Stimulated activated CD8-positive, alpha-beta memory T cell treated with anti-CD3 and anti-CD28 coated beads, Interleukin-4, amount 100 ng/mL, for 1 hour (primary cell): ENCODE measurements at places on chromosomes 11 and 22.

DNA sequence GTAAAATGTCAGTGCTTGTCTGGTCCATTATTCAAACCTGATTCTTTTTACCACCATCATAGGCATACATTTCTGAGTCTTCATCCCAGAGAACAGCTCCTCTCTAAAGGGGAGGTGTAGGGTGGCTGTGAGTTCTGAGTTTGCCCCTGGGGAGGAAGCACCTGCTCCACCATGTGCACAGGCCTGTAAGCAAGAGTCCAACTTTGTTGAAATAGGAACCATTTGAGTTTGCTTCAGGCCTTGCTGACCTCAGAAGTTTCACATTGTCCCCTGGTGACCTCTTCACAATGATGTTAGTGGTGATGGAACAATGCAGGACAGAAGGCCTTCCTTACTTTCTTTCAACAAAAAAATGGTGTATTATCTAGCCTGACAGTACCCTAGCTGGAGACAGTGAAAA lies 54.6 kb upstream of the TOP3B start:
- DNase-seq: no peak

DNA sequence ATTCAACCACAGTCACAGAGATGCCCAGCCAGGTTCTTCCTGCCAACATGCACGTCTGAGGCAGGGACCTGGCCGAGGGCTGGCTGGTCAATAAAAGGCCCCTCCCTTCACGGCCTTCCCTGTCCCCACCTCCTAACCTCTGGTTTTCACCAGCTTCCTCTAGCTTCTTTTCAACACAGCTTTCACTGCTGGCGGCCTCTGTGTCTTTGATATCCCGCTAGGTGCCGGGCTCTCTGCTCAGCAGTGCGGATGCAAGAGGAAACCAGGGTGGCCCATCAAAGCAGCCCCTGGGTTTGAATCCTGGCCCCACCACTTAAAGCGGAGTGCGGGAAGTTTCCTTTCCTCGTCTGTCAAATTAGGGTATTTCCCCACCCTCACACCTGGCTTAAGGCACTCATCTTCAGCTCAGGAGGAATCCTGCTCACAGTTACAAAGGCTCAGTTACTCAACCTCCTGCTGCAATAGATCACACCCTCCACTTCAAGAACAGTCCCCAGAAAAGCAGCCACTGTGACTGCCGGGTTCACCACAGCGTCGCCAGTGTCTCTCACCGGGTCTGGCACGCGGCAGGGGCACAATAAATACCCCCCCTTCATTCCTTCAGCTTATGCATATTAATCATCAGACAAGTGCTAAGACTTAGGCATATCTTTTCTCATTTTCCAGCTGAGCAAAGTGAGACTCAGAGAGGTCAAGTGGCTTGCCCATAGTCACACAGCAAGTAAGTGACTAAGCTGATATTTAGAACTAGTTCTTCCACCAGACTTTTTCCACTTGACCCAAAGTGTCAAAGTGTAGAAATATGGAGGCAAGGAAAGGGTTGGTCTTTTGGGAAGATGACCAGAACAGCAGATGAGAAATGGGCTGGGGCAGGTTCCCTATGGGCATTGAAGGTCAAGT lies 45.7 kb downstream of the TXN2 start:
- no peak for DNase-seq

DNA sequence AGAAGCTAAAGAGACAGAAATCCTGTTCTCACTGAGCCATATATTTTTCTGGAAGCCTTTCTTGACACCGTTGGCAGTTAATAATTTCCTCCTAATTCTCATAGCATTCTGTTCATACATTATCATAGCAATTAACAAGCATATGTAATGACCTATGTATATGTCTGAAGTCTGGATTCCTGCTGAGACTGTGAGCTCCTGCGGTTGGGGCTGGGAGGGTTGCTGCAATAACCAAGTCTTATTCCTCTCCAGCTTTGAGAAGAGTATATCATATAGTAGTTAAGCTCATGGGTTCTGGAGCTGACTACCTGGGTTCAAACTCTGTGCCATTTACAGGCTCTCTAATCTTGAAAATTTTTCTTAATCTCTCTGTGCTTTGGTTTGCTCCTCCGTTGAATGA lies 175.2 kb downstream of the MAML2 start:
- DNase-seq: no peak

DNA sequence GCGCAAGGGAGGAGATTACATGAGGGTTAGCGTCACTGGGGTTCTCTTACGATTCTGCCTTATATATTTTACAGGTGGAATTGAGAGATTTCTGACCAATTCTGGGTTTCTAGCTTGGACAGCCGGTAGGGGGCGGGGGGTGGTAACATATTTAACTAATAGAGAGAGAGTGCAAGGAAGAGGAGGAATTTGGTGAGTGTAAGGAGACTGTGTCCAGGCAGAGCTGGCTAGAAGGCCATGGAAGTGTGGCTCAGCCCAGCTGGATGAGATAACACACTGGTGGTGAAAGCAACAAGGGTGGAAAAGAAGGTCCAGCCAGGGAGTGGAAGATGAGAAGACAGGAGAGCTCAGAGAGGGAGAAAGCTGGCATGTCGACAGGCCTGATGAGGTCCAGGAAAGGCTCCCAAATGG lies 56.5 kb downstream of the ST3GAL4 start:
- DNase-seq: no peak

DNA sequence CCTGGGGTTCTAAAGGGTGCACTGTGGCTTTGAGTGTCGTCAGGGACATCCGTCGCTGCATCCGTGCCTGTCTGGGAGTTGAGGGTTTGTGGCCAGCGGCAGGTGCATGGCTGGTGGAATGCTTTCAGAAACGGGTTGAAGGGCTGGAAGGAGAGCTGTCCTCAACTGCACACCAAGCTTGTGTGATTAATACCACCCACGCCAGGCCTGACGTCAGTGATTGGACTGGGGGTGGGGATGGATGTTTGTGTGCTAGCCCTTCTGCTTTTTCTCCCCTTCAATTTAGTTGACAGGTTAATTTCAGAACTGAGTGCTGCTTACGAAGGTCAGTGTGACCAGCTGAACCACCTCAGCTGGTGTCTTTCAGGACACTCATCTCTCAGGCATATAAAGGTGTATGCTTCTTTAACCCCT lies 3.2 kb upstream of the GAB2 start:
- DNase-seq: no peak

- no peak for DNase-seq
Measured at GRCh38 chr22:38040953-38041759, 16.0 kb upstream of the PICK1 start.

DNA sequence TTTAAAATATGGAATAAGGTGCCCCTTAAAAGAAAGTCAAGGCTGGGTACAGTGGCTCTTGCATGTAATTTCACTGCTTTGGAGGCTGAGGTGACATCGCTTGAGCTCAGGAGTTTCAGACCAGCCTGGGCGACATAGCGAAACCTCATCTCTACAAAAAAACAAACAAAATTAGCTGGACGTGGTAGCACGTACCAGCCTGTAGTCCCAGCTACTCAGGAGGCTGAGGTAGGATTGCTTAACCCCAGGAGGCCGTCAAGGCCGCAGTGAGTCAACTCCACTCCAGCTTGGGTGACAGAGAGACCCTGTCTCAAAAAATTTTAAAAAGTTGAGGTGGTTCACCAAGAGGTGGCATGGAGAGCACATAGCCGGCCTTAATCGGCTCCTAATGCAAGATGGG lies 17.7 kb upstream of the ADORA2A start:
- DNase-seq: no peak

DNA sequence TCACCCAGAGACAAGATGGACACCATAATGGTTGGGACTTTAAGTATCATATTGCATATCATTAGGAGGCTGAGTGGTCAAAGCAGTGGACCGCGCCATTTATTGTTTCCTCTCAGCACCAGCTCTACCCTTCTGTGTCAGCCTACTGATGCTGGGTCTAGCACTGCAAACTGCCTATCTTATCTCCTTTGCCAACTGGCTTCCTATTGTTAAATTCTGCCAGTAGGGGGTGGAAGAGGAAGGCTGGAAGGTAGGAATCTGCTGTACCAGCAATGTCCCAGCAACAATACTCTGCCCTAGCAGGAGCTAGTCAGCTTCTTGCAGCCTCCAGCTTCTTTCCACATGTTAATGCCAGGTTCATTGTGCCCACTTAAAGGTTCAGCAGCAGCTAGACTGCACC lies 367.1 kb upstream of the PDGFD start:
- no peak for DNase-seq

- no peak for DNase-seq
Measured at GRCh38 chr11:131964698-131965483, 594.5 kb downstream of the NTM start.

DNA sequence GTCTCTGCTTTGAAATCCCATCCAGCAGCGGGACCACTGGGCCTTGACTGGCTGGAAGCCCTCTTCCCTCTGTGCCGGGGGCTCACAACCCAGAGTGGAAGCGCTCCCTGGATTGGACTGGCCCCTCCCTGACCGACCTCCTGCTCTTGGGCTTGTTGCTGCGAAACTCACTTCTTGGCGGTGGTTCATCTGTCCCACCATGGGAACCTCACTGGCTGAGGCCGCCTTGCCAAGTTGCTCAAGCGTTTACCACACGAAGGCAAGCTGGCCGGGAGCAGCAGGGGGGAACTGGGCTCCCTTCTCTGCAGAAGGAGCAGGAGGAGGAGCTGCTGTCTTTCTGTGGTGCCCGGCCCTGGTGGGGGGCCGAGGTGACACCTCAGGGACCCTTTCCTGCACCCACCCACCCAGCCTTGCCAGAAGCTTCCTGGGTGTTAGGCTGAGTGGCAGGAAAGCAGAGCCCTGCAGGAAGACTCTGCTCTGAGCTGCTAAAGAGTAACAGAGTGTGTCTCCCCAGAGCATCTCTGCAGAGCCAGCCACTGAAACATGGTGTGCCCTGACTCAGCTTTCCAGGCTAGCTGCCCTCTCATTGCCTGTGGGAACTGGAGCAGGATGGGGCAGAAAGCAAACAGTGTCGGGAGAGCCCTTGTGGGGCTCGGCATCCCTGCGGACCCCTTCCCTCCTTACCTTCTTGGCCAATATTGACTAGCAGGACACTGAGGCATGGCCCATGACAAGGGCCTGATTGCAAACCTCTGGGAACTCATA lies 88.5 kb upstream of the ALX4 start:
- no peak for DNase-seq

- no peak for DNase-seq
Measured at GRCh38 chr11:64852804-64853509, 8.5 kb upstream of the CDC42BPG start.

DNA sequence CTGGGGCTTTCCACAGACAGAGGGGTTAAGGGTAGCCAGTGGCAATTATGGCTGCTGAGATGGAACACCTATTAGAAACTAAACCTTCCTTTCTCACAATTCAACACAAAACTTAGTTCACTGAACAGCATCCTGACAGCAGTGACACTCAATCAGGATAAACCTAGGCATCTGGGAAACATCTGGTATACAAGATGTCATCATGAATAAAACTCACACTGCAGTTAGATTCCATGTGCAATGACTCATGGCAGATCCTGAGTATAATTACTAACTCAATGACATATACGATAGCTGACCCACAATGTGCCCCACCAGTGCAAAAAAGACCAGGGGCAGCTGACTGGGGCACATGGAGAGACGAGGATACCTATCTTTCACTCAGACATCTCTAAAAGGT lies 17.7 kb downstream of the RBFOX2 start:
- DNase-seq: no peak

- DNase-seq: no peak
Measured at GRCh38 chr11:61140416-61140815, 20.8 kb downstream of the VPS37C start.

DNA sequence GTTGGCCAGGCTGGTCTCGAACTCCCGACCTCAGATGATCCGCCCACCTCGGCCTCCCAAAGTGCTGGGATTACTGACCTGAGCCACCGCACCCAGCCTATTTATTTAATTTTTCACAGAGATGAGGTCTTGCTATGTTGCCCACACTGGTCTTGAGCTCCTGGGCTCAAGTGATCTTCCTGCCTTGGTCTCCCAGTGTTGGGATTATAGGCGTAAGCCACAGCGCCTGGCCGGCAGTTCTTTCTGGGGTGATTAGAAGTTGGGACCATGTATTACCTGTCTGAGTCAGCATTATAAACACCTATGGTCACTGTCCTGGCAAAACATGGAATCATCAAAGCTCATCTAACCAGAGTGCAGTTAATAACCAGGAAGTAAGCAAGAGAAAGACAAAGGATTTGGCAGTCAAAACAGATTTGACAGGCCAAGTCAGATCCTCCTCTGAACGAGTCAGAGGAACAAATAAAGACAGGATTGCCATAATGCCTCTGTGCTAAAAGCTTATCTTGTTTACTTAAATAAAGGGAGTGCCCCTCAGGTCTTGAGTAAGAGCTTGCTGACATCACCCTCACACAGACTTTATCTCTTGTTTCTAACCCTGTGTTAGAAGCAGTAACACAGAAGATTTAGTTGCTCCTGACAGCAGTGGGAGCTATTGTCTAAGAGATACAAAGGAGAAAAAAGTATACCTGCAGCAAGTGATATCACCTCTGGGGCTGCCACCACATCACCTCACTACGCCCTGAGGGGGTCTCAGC lies 3.7 kb downstream of the SERPIND1 start:
- DNase-seq: no peak

- DNase-seq: no peak
Measured at GRCh38 chr11:106917973-106918372, 100.3 kb downstream of the GUCY1A2 start.
